ENCODE measurements at places on chromosomes 11 and 22.
A peak's percentile ranks its signal among the peaks of the same experiment; 100 is the strongest.

- no peak for DNase-seq
These were observed 10.1 kb upstream of the VSIG10L2 start for GRCh38 chr11:125935618-125936199.

- DNase-seq, result no peak
These were observed 1.4 kb upstream of the TAGLN start for GRCh38 chr11:117197516-117198456.

DNA sequence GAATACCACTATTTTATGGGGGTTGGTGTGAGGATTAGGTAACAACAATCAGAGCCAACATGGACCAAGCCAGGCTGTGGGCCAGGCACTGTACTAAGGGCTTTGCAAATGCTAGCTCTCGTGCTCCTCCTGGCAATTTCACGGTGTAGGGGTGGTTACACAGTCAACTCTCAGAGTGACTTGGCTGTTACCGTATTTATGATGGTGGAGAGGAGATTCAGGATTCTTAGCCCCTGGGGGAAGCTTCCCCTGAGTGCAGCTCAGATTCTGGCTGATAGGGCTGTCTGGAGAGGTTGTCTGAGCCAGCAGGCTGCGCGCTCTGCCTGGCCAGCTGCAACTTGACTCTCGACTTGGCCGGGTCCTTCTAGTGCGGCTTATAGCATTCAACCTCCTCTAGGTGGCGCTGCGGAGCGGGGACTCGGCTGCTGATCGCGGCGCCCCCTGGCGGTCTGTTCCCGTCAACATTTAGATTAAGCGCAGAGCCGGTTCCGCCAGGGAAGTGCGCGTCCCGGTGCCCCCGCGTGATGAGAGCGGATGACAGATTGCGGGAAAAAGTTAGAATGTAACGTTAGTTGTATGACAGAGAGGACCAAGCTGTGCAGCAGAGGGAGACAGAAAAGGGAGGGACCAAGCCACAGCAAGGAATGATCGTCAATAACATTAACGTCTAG lies 4.5 kb upstream of the NCF4 start:
- DNase-seq, result peak; percentile 42

GRCh38 chr11:58509748-58510147 lies 1.8 kb upstream of the OR5B21 start:
- DNase-seq, result no peak

- DNase-seq, result peak; percentile 91
These were observed 100.5 kb downstream of the ZBTB16 start for GRCh38 chr11:114159802-114160632.

- no peak for DNase-seq
These were observed 8.6 kb downstream of the MUC5B start for GRCh38 chr11:1231396-1232020.

GRCh38 chr11:33899400-33900037 lies 7.6 kb upstream of the LMO2 start:
- no peak for DNase-seq

- DNase-seq, result no peak
These were observed 25.3 kb upstream of the DDX17 start for GRCh38 chr22:38531251-38531938.

DNA sequence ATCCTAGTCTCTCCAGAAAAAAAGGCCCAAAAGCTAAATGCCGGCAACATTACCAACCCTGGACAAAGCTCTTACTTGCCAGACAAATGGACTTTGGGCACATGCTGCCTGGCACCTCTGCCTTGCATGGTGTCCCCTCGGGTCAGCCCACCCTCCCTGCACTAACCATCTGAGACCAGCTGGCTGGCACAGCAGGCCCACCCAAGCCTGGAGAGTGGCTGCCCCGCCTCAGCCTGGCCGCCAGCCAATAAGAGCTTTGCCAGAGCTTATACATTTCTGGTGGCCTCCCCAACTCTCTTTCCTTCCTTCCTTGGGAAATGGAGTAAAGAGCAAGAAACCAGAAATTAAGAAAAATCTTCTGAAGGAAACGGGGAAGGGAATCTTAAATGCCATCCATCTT lies 24.5 kb downstream of the MCHR1 start:
- no peak for DNase-seq

GRCh38 chr22:45914309-45914708 lies 62.7 kb downstream of the WNT7B start:
- no peak for DNase-seq

DNA sequence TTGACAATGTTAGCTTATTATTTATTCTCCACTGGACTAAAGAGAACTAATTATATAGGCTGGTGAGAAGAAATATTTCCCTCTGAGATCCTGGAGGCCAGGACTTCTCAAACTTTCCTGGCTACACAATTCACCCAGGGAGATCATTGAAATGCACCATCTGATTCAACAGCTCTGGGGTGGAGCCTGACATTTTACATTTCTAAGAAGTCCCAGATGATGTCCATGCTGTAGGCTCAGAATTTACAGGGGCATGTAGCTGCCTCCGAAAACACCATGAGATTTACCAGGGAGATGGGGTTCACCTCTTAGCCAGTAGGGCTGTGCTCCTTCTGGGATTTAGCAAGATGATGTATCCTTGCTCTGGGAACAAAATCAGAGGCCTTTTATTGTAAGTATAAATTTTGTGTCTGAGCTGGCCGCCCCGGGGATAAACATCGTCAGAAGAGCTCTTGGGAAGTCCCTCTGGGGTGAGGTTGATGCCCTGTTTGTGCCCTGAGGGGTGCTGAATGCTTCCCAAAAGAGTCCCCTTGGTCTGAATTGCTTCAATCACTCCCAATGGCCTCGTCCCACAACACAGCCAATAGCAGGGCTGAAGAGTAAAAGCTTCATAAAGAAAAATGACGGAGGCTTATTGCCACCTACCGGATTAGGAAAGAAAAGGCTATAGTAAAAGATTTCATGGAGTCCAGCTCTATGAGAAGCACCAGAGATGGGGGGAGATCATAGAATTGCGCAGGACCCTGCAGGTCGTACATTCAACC lies 33.4 kb upstream of the API5 start:
- no peak for DNase-seq

DNA sequence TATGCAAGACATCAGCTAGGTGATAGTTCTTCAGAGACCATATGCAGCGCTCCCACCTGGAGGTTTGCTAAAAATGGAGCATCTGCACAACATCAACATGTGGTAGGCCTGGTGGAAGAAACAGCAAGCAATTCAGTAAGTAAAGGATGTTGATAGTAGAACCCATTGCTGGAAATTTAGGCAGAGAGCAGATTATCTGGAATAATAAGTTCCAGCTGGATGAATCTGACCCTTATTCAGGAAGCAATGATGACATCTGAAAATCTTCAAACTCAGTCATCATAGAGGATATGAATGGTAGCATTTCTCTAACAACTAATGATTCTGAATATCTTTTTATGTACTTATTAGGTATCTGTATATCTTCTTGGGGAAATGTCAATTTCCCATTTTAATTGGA lies 225.2 kb upstream of the ANO3 start:
- DNase-seq, result no peak

DNA sequence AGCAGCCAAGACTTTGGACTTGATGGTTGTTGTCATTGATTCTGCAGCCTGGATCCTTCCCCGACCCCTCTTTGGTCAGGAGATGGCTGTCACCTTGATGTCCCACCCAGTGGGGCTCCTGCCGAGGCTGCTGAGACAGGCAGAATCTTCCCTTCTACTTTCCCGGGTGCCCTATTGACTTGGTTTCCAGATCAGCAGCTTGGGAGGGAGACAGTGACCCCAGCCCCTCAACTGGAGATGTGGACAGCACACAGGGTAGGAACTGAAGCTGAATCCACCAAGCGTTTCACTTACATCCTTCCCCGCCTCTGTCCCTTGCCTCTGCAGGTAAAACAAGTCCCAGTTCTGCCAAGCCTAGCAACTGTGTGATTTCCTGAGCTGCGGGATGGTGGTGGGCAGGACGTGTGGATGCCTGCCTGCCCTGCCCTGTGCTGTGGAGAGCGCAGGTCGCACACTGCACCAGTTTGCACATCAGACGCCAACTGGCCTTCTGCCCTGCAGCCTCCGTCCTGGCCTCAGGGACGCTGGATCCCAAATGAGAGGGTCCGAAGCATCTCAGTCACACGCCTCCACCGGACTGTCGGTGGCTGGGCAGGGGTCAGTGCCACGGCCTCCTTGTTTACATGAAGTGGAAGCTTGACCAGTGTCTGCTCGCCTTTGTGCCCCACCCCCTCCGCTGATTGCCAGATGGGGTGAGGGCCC lies 34.6 kb downstream of the FAM83F start:
- DNase-seq, result no peak

DNA sequence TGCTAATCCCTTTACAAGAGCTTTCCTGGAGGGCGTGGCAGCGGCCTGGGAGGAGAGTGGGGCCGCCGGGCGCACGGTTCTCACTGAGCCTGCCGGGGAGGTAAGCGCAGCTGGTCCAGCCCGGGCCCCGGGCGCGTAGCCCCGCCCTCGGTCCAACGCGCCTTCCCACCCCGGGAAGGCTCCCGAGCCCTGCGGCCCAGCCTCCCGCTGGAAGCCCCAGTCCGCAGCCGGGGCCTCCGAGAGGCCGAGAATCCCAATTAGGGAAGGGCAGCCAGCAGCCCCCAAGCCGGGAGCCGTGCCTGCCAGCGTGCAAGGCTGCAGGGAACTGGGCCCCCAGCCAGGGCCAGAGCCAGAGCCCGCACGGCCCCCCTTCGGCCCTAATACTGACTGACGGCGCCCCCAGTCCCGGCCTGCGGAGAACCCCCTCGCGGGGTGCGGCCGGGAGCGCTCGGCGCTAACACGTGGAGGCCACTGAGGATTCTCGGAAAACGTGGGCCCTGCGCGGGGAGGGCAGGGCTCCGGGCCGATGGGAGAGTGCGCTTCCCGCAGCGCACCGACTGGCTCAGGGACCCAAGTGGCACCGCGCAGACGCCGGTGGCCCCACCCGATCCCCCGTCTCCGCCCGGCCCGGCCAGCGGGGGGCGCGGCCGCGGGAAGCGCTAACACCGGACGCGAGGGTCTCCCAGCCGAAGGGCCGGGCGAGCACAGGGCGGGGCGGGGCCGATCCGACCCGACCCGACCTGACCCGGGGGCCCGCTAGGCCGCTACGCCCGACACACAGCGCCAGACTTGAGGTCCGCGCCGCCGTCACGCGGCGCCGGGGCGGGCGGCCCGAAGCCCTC lies 5.7 kb downstream of the ZFTA start:
- peak; percentile 12 for DNase-seq

DNA sequence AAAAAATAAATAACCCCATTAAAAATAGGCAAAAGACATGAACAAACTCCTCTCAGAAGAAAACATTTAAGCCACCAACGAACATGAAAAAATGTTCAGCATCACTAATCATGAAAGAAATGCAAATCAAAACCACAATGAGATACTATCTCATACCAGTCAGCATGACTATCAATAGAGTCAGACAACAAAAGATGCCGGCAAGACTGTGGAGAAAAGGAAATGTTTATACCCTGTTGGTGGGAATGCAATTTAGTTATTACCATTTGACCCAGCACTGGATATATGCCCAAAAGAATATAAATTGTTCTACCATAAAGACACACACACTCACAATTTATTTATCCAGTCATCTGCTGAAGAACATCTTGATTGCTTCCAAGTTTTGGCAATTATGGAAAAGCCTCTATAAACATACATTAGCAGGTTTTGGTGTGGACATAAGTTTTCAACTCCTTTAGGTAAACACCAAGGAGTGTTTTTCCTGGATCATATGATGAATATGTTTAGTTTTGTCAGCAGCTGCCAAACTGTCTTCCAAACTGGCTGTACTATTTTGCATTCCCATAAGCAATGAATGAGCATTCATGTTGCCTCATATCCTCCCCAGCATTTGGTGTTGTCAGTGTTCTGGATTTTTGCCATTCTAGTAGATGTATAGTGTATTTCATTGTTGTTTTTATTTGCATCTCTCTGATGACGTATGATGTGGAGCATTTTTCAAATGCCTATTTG lies 28.0 kb downstream of the OR8D1 start:
- DNase-seq, result no peak

GRCh38 chr11:14418801-14419417 lies 59.9 kb upstream of the RRAS2 start:
- no peak for DNase-seq

- no peak for DNase-seq
These were observed 47.7 kb downstream of the CWC15 start for GRCh38 chr11:94925422-94926270.

GRCh38 chr11:116960930-116961329 lies 123.5 kb upstream of the APOA1 start:
- no peak for DNase-seq
